Lower lobe of right lung (tissue), 2 donors: ENCODE measurements at places on chromosomes 4 and X. TPM values are rescaled to one million over a fixed set of nuclear protein-coding genes. Genes with fewer than 3 reads are reported as not detected.

Gene MCTS1
- total RNA-seq = 30.0 TPM

Gene SPANXC
- total RNA-seq = not detected

Gene RPS6KA6
- total RNA-seq = 1.9 TPM

Gene NIPAL1
- total RNA-seq = 1.3 TPM

Gene TIMP1
- 189 TPM for total RNA-seq

Gene HELT
- total RNA-seq = 0.97 TPM

DNA sequence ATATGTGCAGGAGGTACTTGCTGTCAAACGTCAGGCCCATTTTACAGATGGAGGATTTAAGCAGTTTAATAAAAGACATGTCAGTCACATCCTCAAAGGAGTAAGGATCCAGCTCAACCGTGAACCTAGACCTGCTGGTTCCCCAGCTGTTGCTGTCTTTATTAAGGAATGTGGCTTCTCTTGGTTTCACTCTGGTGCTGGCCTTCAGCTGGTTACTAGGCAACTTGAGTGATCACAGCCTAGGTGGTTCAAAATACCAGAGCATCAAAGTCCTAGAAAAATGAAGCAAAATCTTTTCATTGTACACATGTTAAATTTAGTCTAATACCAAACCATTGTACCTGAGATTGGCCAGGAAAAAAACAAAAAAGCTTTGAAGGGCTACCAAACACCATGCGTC, 32.7 kb upstream of the GLRA2 start:
- no peaks in the 10 kb centered on the region for H3K36me3 ChIP-seq
- peak overlapping the region; percentile 73 for H3K27ac ChIP-seq
- H3K4me1 ChIP-seq = no peaks in the 10 kb centered on the region
- no peak for DNase-seq

DNA sequence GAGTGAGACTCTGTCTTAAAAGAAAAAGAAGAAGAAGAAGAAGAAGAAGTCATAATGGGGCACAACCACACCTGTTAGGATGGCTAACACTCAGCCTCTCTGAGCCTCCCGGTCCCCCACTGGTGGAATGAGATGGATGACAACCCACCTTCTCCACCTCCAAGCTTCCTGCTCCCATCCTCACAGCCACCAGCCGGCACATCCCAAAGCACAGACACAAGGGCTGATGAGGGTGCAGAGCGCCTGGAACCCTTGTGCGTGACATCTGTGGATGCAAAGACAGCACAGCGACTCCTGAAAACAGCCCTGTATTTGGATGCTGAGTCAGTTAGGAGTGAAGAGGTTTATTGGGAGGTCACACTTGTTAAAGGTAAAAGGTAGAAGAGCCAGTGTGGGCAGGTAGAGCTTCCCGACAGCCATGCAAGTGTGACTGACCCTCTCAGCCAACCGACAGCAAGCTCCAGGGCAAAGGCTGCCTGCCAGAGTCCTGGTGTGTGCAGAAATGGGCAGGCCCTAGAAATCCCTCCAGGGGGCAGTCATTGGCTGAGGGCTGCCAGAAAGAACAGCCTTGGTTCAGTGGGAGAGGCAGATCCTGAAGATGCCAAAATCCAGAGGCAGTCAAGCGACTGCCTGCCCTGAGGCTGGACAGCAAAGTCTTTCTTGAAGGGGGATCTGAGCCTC, 26.6 kb upstream of the MAN2B2 start:
- H3K4me1 ChIP-seq = no peaks in the 10 kb centered on the region
- H3K27me3 ChIP-seq = peaks cover 14% of the 10 kb centered on the region
- H3K27ac ChIP-seq = no peak overlapping the region
- H3K36me3 ChIP-seq = no peaks in the 10 kb centered on the region
- H3K4me3 ChIP-seq = no peak overlapping the region

DNA sequence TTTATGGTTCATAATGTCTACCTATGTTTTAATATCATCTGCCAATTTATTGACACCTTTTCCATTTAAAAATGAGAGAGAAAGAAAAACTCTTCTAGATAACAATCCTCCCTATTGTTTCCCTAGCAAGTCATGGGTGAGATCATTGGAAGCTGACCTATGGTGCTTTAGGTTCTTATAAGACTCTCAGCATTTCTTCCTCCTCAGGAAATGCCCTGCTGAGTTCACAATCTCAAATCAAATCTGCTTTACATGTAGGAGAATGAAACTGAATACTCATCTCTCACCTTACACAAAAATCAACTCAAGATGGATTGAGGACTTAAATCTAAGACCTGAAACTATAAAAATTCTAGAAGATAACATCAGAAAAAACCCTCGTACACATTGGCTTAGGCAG, 267.4 kb downstream of the RAPGEF2 start:
- H3K36me3 ChIP-seq = no peaks in the 10 kb centered on the region
- H3K4me1 ChIP-seq = no peaks in the 10 kb centered on the region
- H3K4me3 ChIP-seq = no peak overlapping the region

DNA sequence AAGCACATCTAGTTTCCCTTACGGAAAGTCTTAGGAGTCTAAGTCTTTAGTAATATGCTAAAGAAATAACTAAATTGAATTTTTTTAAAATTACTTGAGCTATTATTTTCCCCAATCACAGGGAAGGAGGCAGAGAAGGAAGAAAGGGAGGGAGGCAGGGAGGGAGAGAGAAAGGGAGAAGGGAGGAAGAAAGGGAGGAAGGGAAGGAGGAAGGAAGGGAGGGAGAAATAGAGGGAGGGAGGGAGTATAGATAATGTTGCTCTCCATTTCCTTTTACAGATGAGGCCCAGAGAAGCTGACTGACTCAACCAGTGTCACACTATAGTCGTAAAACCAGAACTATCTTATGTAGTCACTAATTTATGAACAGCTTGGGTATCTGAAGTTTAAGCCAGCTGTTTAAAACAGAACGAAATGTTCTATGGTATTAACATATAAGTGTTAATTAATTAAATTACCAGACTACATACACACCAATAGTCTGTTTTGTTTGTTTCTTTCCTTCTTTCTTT, 14.6 kb downstream of the SH3RF1 start:
- peaks cover 93% of the 10 kb centered on the region for H3K4me1 ChIP-seq
- no peak for DNase-seq
- no peaks in the 10 kb centered on the region for H3K36me3 ChIP-seq

GRCh38 chr4:11743236-11743635, 314.5 kb upstream of the HS3ST1 start:
- H3K27ac ChIP-seq = no peak overlapping the region
- H3K4me1 ChIP-seq = no peaks in the 10 kb centered on the region
- no peaks in the 10 kb centered on the region for H3K36me3 ChIP-seq
- DNase-seq = no peak
- no peaks in the 10 kb centered on the region for H3K27me3 ChIP-seq
- no peak overlapping the region for H3K4me3 ChIP-seq

DNA sequence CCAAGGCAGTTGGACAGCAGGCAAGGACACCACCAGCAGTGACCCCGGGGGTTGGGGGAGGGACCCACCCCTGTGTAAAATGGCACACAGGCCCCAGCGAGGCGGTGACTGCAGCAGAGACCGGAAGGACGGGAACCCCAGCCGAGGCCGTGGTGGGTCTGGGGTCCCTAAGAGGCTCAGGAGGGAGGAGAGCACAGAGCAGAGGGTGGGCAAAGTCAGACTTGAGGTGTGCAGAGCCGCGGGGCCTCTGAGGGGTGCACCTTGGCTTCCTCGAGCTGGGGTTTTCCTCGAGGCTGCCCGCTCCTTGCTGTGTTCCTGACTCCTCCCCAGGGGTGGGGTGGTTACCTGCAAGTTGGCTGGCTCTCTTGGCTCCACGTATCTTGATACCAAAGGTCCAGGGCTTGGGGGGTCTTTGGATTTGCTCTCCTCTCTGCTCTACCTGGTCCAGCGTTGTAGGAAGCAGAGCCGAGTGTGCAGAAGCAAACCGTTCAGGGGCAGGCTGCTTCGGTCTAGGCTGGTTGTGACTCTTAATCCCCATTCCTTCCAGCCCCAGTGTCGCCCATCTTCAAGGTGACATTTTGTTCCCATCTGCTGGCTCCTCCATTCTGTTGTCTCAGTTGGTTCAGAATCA, 37.9 kb upstream of the SORCS2 start:
- DNase-seq = peak; percentile 25
- no peak overlapping the region for H3K27ac ChIP-seq
- no peak overlapping the region for H3K4me3 ChIP-seq
- H3K27me3 ChIP-seq = peaks cover 4% of the 10 kb centered on the region

DNA sequence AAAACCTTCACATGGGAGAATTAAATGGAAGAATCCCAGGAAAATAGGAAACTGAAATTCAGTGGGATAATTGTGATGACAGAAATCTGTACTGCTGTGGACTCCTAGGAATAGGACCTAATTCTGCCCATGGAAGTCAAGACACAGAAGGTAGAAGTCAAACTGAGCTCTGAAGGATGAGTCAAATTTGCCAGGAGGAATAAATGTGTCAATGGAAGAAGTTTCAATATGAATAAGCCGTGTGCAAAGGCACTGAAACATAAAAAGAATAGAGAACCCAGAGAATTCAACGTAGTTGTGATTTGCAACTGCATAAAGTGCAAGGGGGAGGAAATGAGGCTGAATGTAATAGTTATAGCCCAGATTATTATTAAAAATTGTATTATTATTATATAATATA, 11.6 kb downstream of the ENAM start:
- H3K27me3 ChIP-seq = no peaks in the 10 kb centered on the region
- no peaks in the 10 kb centered on the region for H3K36me3 ChIP-seq
- H3K27ac ChIP-seq = no peak overlapping the region
- DNase-seq = no peak

DNA sequence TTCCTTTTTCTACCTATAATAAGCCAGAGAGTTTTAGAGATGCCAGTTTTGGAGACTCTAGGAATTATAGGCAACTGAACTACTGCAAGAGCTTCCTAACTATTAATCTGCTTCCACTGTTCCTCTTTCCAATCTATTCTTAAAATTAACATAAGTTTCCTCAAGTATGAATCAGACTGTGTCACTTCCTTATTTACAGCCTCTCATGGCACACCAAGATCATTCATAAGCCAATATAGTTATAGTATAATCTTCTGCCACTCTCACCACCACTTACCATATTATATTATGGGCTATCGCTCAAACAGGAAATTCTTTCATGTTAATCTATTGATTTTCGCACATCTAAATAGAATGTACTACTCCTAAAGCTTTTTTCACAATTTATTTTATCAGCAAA, 383.5 kb downstream of the STPG2 start:
- no peaks in the 10 kb centered on the region for H3K4me1 ChIP-seq
- H3K4me3 ChIP-seq = no peak overlapping the region
- DNase-seq = no peak
- no peak overlapping the region for H3K27ac ChIP-seq
- no peaks in the 10 kb centered on the region for H3K36me3 ChIP-seq

DNA sequence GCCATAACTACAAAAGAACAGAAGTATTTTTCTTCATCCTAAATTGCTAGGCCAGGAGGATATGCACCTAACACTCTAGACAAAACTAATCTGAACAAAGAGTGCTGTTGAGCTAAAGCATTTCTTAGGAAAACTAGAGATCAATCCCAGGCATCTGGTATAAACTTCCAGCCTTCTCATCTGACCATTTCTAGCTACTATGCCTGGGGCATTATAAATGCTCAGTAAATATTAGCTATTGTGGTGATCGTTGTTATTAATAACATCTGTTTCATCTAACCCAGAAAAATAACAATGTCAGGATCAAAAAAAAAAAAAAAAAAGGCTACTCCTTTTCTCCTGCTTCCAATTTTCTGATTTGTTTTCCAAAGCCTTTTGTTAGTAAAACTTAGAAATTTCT, 7.7 kb upstream of the SLC10A6 start:
- H3K36me3 ChIP-seq = no peaks in the 10 kb centered on the region
- DNase-seq = no peak
- no peak overlapping the region for H3K27ac ChIP-seq
- H3K4me3 ChIP-seq = no peak overlapping the region

DNA sequence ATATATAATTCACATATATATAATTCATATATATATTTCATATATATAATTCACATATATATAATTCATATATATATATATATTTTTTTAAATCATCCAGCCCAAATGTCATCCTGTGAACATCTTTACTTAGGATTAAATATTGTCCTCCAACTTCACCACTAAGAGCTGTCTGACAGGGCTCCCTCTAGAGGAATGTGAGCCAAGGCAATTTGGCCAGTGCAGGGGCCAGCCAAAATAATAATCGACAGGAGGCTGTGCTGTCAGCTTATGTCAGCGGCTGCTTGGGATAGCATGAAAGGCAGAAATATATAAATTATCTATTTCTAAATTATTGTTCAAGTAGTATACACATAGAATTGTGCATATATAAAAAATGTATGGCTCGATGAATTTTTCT, 29.5 kb downstream of the EGFL6 start:
- H3K4me3 ChIP-seq = no peak overlapping the region
- no peak for DNase-seq
- no peaks in the 10 kb centered on the region for H3K27me3 ChIP-seq
- H3K27ac ChIP-seq = no peak overlapping the region
- H3K4me1 ChIP-seq = no peaks in the 10 kb centered on the region
